ENCODE measurements at places on chromosomes 11 and 22.

- DNase-seq, result no peak
Measured at GRCh38 chr11:128052912-128053641, 534.3 kb downstream of the ETS1 start.

- DNase-seq, result no peak
Measured at GRCh38 chr11:28878025-28878424, 769.8 kb downstream of the METTL15 start.

- no peak for DNase-seq
Measured at GRCh38 chr22:32775957-32776356, 25.5 kb upstream of the TIMP3 start.

DNA sequence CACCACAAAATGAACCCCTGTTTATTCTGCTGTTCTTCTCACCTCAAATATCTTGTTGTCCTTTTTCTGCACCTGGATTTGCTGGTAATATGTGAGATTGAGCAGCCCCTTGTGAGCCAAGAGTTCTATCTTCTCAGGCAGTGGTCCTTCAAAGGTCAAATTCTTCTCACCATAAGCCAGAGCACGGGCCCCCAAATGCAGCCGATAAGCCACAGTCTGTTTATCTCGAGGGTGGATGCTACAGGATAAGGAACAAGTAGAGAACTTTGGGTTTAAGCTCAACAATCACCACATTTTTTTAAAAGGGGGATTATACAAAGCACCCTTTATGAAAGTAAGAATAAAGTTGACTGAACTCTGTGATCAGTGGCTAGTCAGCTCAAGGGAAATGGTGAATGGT, 15.8 kb downstream of the TBRG1 start:
- no peak for DNase-seq

DNA sequence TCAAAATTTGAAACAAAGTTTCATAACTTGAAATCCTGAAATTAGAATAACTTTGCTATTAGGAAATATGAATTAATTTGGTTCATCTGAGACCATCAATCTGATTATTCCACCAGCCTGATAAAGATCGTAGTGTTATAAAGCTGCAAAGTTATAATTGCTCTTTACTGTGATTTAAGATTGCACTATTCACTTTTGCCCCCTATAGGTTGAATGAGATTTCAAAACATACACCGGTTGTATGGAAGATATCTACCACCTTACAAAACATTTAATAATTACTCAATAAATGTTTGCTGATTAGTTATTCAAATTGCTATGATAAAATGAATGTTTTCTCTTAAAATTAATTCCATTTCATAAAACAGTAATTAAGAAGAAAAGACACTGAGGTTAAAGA, 26.1 kb downstream of the APIP start:
- DNase-seq, result no peak

DNA sequence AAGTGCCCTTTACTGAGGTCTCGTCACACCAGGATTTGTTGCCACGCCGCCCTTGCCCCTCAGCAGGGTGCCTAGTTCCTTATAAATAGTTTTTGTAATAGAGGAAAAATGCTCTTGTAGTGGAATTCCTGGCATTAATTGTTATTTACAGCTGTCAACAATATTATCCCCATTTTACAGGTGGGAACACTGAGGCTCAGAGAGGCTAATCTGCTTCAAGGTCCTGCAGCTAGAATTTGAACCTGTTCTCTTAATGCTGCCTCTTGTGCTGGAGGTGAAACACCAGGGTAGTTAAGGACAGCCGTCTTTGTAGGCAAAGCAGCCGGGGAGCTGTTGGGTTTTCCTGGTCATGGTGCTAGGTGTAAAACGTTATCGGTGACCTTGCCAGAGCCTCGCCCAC, 100.8 kb upstream of the ASPHD2 start:
- DNase-seq, result no peak

DNA sequence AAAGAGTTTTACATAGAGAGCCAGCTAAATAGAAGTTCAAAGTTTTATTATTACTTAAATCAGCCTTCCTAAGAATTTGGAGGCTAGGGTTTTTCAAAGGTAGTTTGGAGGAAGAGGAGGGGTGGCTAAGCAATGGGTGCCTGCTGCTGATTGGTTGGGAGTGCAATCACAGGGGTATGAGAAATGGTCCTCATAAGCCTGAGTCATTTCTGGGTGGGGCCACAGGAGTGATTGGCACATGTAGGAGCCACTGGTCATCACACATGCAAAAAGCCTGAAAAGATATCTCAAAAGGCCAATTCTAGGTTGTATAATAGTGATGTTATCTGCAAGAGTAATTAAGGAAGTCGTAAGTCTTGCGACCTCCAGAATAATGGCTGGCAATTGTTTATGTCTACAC, 12.9 kb downstream of the OR51L1 start:
- no peak for DNase-seq

GRCh38 chr22:33380789-33381530, 322.8 kb upstream of the SYN3 start:
- DNase-seq, result no peak

DNA sequence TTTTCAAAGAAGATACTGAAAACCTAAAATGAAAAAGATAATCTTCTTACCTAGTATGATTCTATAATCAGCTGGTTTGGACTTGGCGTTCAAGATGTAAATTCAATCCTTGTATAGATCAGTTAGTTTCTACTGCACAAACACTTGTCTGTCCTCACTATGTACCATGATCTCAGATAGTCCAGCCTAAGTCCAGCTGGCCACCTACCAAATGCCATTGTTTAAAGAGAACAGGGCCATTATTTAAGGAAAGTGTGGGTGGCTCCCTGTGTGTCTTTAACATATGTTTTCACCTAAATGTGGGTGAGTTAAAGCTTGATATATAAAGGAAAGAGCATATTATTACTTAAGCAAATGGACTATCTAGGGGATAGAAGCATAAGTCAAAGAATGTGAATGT, 38.6 kb downstream of the BLID start:
- no peak for DNase-seq

DNA sequence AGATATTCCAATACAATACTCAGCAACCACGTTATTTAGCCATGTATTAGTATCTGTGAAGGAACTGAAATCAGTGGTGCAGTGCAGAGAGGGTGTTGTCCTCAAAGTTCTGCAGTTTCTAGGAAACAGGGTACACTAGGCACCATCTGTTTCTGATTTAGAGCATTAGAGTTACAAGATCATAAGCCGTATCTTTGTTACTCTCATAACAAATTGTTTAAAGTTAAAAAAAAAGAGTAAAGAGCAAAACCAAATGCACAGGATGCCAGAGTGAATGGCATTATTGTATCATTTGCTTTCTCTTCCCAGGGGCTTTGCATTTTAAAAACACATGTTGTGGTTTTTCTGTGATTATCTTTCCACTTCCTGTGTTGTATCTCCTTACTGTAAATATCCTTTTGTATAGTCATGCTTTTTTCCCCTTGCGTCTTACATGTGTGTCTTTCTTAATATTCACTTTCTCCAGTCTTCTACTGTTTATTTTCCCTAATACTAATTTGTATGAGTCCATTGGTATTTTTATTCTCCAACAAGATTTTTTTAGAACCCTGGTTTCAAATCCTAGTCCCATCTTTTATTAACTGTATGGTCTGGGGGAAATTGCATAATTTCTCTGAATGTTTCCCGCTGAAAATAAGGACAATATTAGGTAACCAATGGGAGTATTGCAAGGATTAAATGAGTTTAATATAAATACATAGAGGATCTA, 15.2 kb upstream of the NUP160 start:
- DNase-seq, result no peak
